ENCODE measurements at places on chromosomes 1 and 21.
A peak's percentile ranks its signal among the peaks of the same experiment; 100 is the strongest.

DNA sequence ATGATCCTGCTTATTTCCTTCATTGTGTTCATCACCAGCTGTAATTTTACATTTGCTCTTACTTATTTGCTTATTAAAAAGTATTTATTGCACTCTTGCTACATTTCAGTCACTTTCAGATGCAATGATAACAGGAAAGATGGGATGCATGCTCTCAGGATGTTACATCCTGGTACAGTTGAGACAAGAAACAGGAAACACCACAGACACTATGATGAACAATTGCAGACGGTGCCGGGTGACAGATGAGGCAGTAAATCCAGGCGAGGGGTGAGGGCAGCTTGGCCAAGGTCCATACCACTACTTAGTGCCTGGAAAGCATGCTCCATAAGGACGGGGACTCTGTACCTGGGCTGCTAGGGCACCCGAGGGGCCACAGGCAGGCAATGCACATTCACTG is 156.6 kb upstream of the RAB4A start:
- no peak for ATAC-seq

DNA sequence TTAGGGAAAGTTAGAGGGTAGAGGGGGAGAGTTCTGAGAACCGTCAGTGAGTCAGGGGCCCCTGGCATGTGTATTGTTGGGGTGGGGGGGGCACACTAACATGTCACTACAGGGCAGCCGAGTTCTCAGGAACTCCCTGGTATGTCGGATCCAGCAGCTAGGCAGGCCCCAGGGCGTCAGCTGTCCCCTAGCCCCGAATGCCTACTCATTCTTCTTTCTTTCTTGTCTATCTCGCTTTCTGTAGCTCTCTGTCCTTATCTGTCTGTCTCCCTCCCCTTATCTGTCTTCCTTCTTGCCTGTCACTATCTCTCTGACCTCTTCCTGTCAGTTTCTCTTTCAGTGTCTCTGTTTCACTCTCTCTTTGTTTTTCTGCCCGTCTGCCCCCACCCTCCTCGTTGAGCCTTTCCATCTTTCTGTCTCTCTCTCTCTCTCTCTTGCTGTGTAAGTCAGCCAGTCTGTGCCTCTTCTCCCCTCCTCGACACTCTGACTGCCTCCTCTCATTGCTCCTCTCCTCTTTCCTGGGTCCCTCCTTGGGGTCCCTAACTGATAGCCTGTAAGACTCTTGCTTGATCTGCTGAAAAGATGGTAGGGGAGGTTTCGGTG is 2.4 kb downstream of the NTRK1 start:
- no peak for ATAC-seq

DNA sequence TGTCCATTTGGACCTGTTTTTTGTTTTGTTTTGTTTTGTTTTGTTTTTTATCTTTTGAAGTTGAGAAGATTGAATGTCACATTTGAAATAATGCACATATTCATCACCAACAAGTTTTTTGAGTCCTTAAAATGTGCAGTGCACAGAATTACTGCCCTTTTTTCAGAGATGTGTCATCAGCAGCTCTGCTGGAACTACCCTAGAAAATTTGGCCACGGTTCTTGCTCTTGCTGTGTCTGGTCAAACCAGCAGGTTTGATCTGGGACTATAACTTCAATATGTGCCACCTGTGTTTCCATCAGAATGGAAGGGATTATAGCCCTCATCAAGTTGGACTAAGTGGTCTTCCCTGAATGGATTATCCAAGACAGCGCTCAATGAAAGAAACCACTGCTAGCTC is 24.1 kb upstream of the CNN3 start:
- ATAC-seq = no peak

DNA sequence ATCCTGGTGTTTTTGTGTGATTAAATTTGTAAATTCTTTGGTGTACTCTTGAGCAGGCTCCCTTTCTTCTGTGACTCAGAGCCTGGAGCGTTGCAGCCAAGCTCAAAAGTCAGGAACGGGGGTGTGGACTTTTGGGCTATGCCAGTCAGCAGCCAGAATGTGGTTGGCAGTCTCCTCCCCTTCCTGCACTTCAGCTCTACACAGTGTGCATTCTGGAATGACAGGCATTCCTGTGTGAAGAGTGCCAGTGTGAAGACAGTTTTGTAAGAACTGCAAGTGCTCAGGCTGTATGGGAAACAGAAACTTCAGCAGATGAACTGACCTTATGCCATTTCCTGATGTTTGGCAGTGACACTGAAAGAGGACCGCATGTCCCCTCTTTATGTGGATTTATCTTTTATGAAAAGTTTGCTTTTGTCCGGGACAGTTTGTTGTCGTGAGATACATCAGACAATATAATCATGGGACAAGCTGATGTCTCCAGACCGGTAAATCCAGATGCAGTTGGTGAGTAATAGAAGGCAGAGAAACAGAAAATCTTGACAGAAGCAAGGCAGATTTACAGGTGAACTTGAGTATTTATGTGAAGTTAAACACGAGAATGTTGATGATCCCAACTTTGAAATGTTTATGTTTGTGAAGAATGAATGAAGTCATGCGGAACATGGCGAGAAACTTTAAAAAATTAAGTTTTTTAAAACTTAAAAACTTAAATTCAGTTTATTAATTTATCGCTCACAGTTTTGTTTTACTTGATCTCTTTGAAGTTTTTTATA is 67.7 kb upstream of the RCC1 start:
- peak; percentile 99 for ATAC-seq

DNA sequence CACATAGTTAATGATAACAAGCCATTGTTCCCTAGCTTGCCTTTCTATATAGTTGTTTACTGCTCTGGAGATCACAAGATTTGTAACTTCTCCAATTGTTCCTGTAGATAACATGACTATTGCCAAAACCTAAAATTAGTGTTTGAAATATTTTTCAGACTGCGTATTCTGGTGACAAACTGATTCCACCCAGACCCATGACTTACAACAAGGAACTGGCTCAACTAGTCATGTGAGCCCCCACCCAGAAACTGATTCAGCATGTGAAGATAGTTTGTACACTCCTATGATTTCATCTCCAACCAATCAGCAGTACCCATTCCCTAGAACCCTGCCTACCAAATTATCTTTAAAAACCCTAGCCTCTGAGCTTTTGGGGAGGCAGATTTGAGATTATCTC is 131.4 kb upstream of the BCL9 start:
- ATAC-seq = no peak
